NCI-H2081 (cell line): ENCODE measurements at places on chromosomes 7 and 10.
A peak's percentile ranks its signal among the peaks of the same experiment; 100 is the strongest.

DNA sequence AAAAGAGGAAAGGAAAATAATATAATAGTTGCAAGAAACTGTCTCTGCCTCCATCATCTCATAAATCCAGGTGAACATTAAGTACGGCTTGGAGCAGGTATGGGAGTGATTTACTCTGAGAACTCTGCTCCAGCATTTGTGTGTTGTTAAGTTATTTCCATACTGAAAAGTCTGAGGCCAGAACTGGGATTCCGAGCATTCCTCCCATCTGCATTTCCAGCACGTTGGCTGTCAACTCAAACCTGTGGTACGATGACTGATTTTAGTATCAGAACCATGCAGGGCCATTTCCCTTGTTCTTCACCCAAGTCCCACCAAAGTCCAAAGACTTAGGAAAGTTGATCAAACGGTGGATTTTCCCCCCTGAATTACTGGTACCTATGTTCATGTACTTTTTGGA lies 104.9 kb downstream of the CREB5 start:
- no peak for DNase-seq

DNA sequence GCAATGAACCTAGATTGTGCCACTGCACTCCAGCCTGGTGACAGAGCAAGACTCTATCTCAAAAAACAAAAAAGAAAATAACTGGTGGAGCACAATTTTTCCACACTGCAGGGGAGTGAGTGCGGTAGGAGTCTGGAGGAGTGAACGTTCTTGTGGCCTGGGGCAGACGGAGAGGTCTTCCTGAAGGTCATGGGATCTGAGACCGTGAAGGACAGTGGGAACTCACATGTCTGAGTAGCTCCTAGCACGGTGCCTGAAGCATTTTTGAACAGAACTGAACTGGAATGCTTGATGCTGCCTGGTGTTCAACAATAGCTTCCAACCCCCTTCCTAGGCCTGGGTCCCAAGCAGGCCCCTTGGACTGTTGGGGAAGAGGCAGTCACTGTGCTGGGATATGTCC lies 84.3 kb upstream of the PODXL start:
- no peak for DNase-seq

DNA sequence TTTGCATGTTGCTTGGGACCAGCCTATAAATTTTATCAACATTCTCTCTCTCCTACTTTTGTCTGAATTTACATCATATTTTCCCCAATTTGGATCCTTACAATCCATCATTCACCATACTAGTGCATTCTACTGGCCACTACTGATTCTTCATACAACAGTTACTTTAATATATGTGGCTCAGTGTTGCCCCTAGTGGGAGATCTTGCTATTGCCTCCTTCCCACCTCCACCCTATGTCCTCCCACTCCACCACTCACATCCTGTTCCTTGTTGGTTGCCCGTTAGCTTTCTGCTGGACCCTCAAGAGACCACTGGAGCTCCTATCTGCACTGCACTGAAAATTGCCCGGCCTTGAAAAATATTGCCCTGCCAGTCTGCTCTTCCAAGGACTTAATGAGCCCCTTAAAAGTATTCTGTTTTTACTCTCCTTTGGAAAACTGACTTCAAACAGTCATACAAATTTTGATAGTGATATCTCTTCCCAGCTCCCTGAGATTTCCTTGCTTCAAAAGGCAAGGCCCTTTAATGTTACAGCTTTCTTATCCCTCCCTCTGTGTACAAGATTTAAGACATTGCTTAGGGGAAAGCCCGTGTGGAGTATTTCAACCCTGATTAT lies 243.2 kb upstream of the TMEM229A start:
- peak; percentile 2 for DNase-seq

- no peak for DNase-seq
These were observed 131.0 kb downstream of the AASS start for GRCh38 chr7:122013065-122013464.

GRCh38 chr7:39313974-39314373 lies 252.2 kb upstream of the YAE1 start:
- no peak for DNase-seq
